ENCODE measurements at places on chromosomes 16 and 17.
A peak's percentile ranks its signal among the peaks of the same experiment; 100 is the strongest.

DNA sequence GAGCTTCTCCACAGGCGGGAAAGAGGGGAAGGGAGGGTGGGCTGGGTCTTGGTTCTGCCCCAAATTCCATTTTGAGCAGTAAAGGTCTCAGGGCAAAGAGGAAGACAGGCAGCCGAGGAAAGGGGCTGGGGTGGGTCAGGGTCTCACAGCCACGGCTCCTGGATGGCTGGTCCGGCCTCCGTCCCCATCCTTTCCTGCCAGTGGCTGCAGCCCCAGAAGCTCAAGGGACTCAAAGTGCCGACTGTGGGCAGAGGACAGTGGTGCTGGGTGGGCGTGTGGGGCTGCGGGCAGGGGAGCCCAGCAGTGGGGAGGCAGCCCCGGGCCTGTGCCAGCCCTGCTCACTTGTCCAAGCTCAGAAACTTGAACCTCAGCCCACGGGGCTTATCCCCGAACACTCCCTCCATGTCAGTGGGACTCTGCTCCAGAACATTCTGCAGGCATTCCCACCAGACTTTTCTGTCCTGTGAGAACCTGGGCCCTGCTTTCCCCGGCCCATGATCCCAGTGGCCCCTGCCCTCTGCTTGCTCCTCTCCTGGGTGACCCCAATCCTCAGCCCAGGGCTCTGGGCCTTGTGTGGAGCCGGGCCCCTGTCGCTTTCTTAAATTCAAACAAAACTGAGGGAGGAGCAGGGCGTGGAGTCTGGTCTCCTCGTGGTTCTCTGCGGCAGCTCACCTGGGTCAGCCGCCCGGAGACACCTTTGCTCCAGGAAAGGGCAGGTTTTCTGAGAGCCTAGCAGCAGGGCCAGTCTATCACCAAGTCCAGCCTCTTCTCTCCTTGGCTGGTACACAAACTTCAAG is 117.8 kb upstream of the METRNL start:
- DNase-seq = no peak

- no peak for DNase-seq
Observed at GRCh38 chr17:70295329-70295728, 126.0 kb downstream of the KCNJ2 start.

GRCh38 chr16:87604634-87605111 is 2.4 kb downstream of the JPH3 start:
- no peak for DNase-seq

DNA sequence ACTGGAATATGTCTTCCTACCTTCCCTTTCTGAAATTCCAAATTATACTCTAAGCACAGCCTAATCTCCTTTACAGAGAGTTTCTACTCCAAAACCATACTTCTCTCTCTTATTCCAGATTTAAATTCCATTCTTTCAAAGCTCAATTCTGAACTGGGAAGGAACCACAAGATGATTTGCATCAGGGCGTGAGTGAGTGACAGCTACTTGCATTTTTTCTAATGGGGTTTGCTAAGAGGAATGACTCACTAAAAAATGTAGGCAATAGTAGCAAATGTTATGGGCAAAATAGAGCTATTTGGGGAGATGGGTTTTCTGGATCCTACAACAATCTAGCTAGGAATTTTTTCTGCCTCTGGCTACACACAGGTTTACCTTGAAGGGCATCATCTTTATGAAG is 244.6 kb upstream of the PSMD7 start:
- DNase-seq = no peak

GRCh38 chr16:57639172-57639887 is 10.9 kb downstream of the ADGRG1 start:
- peak; percentile 53 for DNase-seq

DNA sequence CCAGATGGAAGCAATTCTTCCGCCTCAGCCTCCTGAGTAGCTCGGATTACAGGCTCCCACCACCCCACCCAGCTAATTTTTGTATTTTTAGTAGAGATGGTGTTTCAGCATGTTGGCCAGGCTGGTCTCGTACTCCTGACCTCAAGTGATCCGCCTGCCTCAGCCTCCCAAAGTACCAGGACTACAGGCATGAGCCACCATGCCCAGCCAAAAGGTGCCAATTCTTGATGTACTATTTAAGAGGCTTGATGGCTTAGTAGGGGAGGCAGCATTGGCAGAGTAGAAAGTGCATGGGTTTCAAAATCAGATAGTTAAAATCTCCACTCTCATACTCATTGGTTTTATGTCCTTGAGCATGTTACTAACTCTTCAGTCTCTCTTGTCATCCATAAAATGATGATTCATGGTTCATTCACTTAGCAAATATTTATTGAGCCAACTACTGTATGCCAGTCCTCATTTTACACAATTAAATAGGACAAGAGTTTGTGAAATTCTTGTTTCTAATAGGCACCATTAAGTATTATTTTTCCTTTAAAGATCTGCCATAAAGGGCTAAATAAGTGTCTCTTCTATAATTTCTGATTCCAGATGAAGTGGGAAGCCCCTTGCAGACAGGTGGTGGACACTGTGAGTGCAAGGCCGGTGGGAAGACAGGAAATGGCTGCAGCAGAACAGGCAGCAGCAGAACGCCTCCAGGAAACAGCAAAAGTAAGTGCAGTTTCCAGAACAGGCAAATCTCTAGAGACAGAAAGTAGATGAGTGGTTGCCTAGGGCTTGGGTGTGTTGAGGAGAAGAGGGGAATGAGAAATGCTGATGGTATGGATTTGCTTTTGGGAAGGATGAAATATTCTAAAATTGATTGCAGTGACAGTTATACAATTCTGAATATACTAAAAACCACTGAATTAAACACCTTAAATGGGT is 8.2 kb upstream of the RPL27 start:
- DNase-seq = no peak
